ENCODE measurements at places on chromosomes 1 and 21. TPM values are rescaled to one million over a fixed set of nuclear protein-coding genes. Genes with fewer than 3 reads are reported as not detected.

- H3K4me3 ChIP-seq = no peak overlapping the region
- DNase-seq = no peak
- H3K4me1 ChIP-seq = no peaks in the 10 kb centered on the region
- no peaks in the 10 kb centered on the region for H3K27me3 ChIP-seq
- no peak overlapping the region for H3K27ac ChIP-seq
- peaks cover 44% of the 10 kb centered on the region for H3K36me3 ChIP-seq
Measured at GRCh38 chr1:43844114-43844513, 89.5 kb upstream of the ARTN start.

DNA sequence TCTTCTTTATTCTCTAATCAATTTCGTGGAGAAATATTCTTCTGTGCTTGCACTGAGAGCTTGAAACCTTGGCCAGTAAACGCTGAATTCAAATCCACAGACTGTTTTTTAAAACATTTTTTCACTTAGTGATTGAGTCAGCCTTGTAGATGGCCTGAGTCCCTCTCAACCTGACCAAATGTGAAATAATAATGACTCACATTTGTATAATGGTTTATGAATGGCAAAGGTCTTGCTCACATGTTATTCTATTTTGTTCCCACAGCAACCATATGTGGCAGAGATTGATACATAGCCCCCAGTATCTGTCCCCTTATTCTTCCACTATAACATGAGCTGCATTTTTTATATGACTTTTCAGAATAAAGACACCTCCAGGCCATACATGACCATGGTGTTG lies 47.8 kb upstream of the CCDC190 start:
- H3K27ac ChIP-seq = no peak overlapping the region
- no peak for DNase-seq
- no peaks in the 10 kb centered on the region for H3K36me3 ChIP-seq
- no peaks in the 10 kb centered on the region for H3K27me3 ChIP-seq
- no peak overlapping the region for H3K4me3 ChIP-seq

- H3K27me3 ChIP-seq = no peaks in the 10 kb centered on the region
- DNase-seq = no peak
- peaks cover 7% of the 10 kb centered on the region for H3K4me1 ChIP-seq
- no peak overlapping the region for H3K4me3 ChIP-seq
- H3K36me3 ChIP-seq = no peaks in the 10 kb centered on the region
- H3K27ac ChIP-seq = no peak overlapping the region
Measured at GRCh38 chr1:57311411-57311810, 112.4 kb downstream of the DAB1 start.

DNA sequence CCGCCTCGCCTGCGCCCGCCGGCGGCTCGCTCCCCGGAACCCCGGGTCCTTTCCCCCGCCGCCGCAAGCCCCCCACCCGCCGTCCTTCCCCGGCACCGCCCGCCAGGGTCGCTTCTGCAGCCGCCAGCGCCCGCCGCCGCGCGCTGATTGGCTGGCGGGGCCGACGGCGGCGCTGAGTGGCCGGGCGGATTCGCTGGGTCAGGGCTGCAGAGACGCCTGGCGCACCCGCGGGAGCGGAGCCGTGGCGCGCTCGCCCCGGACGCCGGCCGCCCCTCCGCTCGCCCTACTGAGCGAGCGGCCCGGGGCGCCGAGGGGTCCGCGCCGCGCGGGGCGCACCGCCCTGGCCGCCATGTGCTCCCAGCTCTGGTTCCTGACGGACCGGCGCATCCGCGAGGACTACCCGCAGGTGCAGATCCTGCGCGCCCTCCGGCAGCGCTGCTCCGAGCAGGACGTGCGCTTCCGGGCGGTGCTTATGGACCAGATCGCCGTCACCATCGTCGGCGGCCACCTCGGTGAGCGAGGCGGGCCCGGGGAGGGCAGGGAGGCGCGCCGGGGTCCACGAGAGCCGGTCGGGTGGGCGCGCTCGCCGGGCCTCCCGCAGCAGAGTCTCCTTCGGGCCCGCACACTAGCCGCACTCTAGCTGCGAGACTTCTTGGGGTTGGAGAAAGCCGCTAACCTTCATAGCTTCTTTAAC lies at the start of gene RIMKLA:
Gene RIMKLA, plus strand, starts transcription at position 207 of the 694 bp plus-strand sequence. Its CDS starts 143 bp downstream, at position 350.
- H3K4me3 ChIP-seq = peak within 1 kb of the TSS; percentile 78
- no peak within 1 kb of the TSS for H3K27ac ChIP-seq
- H3K4me1 ChIP-seq = peaks cover 9% of the 10 kb centered on the region
- DNase-seq = peak; percentile 27
- no peaks in the 10 kb centered on the region for H3K36me3 ChIP-seq

The KRTAP19-3 gene
- total RNA-seq = not detected

- no peak overlapping the region for H3K27ac ChIP-seq
- H3K4me3 ChIP-seq = no peak overlapping the region
- peaks cover 4% of the 10 kb centered on the region for H3K27me3 ChIP-seq
- H3K4me1 ChIP-seq = peaks cover 23% of the 10 kb centered on the region
- no peak for DNase-seq
- H3K36me3 ChIP-seq = no peaks in the 10 kb centered on the region
Measured at GRCh38 chr1:199040076-199040905, 401.5 kb downstream of the PTPRC start.

The WLS gene
- total RNA-seq = not detected

DNA sequence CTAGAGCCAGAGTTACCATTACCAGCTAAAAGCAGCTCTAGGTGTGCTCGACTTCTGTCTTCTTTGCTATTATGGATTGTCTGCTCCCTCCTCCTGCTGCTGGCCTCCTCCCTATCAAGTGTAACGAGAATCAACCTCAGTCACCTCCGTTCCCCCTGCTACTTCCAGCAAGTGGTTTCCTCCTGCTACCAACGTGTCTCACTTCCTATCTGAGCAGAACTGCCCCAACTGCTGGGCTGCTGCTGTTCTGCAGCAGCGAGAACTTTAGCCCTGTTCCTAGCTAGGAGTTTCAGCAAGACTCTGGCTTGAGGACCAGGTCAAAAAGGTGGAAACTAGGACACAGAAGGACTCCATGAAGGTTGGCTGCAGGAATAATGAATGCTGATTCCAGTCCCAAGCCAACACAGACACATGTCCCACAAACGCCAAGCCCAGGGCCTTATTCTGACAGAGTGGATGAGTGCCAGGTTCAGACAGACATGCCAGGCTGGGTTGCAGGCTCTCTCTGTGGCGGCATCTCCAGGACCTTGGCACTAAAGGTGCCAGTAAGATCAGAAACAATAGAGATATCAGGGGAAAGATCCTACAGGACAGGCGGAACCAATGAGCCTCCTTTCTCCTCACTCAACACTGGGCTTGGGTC lies 46.9 kb downstream of the CD34 start:
- H3K27me3 ChIP-seq = no peaks in the 10 kb centered on the region
- H3K4me1 ChIP-seq = peaks cover 66% of the 10 kb centered on the region
- peak overlapping the region; percentile 37 for H3K27ac ChIP-seq
- H3K36me3 ChIP-seq = peaks cover 46% of the 10 kb centered on the region
- H3K4me3 ChIP-seq = peak overlapping the region; percentile 19

The CACNA1S gene
- total RNA-seq = not detected

GRCh38 chr1:17287130-17287776 lies 20.7 kb upstream of the PADI4 start:
- peaks cover 3% of the 10 kb centered on the region for H3K27me3 ChIP-seq
- DNase-seq = no peak
- peaks cover under 1% of the 10 kb centered on the region for H3K4me1 ChIP-seq
- no peak overlapping the region for H3K4me3 ChIP-seq

DNA sequence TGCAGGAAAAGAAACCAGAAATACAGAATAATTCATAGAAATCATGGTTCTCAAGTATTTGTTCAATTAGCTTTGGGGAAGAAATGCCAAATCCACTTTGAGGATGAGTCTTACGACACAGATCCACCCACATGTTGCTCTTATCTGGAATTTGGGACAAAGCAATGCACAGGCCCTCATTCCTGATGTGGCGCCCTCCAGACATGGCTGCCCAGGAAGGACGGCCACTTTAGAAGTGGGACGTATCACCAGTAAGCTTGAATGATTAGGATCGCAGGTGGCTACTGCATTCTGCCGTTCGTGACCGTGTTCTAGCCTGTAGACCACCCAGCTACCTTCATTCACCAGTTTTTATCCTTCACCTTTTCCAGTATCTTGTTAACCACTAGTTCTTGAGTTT lies 20.1 kb upstream of the NCMAP start:
- no peaks in the 10 kb centered on the region for H3K27me3 ChIP-seq
- peak overlapping the region; percentile 85 for H3K4me3 ChIP-seq
- H3K27ac ChIP-seq = peak overlapping the region; percentile 99
- H3K36me3 ChIP-seq = peaks cover 20% of the 10 kb centered on the region
- peaks cover 68% of the 10 kb centered on the region for H3K4me1 ChIP-seq

DNA sequence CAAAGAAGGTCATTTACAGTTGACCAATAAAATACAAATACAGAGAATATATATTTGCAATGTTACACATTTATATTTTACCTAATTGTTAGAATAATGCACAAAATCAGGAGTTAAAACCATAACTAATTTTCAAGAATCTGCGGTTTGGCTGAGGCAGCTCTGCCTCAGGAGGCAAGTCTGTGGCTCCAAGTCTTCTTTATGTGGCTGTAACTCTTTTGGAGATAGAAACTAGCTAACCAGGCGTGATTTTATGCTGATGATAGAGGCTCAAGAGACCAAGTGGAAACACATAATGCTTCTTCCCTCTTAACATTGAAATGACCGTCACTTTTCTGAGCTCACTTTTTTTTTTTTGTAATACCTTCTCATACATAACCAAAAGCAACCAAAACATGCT lies 744.7 kb upstream of the CXADR start:
- H3K4me1 ChIP-seq = no peaks in the 10 kb centered on the region
- no peak overlapping the region for H3K27ac ChIP-seq
- H3K36me3 ChIP-seq = no peaks in the 10 kb centered on the region
- no peak overlapping the region for H3K4me3 ChIP-seq

DNA sequence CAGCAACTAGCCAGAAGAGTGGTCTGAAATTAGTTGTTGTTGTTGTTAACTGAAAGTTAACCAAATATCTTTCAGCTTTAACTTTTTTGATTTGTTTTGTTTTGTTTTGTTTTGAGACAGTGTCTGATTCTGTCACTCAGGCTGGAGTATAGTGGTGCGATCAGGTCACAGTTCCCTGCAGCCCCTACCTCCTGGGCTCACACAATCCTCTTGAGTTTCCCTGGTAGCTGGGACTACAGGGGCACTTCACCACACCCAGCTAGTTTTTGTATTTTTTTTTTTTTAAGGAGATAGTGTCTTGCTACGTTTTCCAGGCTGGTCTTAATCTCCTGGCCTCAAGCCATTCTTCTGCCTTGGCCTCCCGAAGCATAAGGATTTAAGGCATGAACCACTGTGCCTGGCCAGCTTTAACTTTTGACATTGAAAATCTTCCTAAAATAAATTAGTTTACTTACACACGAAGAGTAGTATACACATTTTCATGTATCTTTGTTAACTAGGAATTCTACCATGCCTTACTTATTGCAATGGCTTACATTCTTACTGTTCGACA lies 45.0 kb downstream of the GNG12 start:
- no peak overlapping the region for H3K4me3 ChIP-seq
- no peaks in the 10 kb centered on the region for H3K36me3 ChIP-seq
- no peak overlapping the region for H3K27ac ChIP-seq
- no peaks in the 10 kb centered on the region for H3K4me1 ChIP-seq
- H3K27me3 ChIP-seq = peaks cover 3% of the 10 kb centered on the region

GRCh38 chr1:83776913-83777757 lies 221.8 kb downstream of the TTLL7 start:
- no peak overlapping the region for H3K27ac ChIP-seq
- peaks cover 2% of the 10 kb centered on the region for H3K4me1 ChIP-seq
- H3K4me3 ChIP-seq = no peak overlapping the region
- no peak for DNase-seq
- H3K27me3 ChIP-seq = peaks cover 2% of the 10 kb centered on the region
- H3K36me3 ChIP-seq = no peaks in the 10 kb centered on the region

The MAP1LC3C gene
- not detected for total RNA-seq

DNA sequence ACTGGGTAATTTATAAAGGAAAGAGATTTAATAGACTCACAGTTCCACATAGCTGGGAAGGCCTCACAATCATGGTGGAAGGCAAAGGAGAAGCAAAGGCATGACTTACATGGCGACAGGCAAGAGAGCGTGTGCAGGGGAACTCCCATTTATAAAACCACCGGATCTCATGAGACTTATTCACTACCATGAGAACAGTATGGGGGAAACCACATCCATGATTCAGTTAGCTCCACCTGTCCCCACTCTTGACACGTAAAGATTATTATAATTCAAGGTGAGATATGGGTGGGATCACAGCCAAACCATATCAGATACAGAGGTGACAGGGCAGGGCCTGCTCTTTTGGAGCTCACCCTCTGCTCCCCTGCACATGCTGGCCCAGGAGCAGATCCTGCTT lies 31.4 kb upstream of the TMEM61 start:
- H3K36me3 ChIP-seq = no peaks in the 10 kb centered on the region
- DNase-seq = no peak
- H3K27me3 ChIP-seq = peaks cover 8% of the 10 kb centered on the region

All from activated B cell treated with CpG ODN at 0.5 μM for 24 hours (primary cell).